ENCODE measurements at places on chromosomes 12 and 14.

- peak; percentile 24 for DNase-seq
Measured at GRCh38 chr12:25186788-25187402, 8.1 kb downstream of the DNAI7 start.

DNA sequence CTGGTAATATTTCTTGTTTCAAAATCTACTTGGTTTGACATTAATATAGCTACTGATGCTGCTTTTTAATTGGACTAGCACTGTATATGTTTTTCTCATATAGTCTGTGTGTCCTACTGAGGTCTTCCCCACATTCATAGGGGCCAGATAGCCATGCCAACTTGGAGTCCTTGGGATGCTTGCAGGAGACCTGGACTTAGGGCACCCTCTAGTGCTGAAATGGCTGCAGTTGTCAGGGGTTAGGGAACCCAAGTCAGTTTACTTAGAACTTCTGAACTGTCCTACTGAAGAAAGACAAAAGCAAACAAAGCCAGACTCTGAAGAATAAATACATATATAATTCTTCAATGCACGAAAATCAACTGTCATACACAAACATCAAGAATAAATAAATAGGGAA is 279.9 kb upstream of the SYT1 start:
- DNase-seq: no peak

- no peak for DNase-seq
Measured at GRCh38 chr14:101929946-101930345, 34.4 kb upstream of the DYNC1H1 start.

GRCh38 chr14:60989599-60989998 is 8.6 kb downstream of the SLC38A6 start:
- DNase-seq: no peak

DNA sequence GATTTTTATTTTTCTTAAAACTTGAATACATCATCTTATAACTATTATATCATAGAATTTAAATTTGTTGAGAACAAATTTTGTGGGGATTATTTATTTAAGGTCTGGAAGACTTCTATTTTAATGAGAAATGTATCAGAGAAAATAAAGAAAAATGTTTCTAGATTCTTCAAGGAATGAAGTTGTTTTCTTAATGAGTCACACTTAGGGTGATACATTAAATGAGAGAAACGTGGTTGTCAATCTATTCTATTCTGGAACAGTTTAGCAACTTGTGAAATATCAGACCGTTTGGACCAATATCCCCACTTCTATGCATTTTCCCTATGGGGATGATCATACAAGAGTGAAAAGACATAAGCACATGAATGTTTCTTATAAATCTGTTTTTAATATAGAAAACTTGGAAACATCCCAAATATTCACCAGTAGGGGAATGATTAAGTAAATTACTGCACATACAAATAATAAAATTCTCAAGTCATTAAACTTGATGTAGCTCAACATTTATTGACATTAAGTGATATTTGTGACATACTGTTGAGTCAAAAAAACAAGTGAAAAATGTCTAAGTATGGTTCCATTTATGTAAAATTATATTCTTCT is 88.5 kb downstream of the E2F7 start:
- DNase-seq: no peak

GRCh38 chr12:78494911-78495310 is 369.7 kb upstream of the SYT1 start:
- DNase-seq: no peak

GRCh38 chr12:106063826-106064720 is 74.7 kb downstream of the NUAK1 start:
- no peak for DNase-seq

- no peak for DNase-seq
Measured at GRCh38 chr12:10896854-10897253, 12.5 kb downstream of the TAS2R13 start.

GRCh38 chr12:63949902-63950301 is 105.4 kb downstream of the SRGAP1 start:
- DNase-seq: no peak

- DNase-seq: no peak
Measured at GRCh38 chr12:12561371-12562015, 1.2 kb downstream of the DUSP16 start.

Data from CD4-positive, alpha-beta memory T cell (primary cell).